Tibial nerve (tissue), 4 donors: ENCODE measurements at places on chromosomes 6 and 20. TPM values are rescaled to one million over a fixed set of nuclear protein-coding genes. Genes with fewer than 3 reads are reported as not detected.

DNA sequence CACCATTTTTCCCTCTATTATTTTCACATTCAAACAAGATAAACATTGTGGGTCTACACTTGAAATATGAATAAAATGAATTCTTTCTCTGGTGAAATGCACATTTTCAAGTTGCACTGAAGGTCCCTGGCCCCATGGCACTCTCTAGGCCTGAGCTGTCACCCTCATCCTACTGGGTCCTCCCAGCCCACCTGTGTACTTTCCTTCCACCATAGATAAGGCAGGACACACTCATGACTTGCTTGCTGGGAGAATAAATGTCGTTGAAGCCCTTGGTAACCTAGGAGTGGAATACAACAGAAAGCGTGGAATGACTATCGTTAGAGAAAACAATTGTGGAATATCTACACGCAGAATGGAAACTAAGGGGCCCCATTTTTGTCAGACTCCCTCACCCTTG is 101.0 kb upstream of the QKI start:
- no peak for DNase-seq
- peaks cover 39% of the 10 kb centered on the region for H3K4me1 ChIP-seq
- H3K27me3 ChIP-seq: no peaks in the 10 kb centered on the region
- no peaks in the 10 kb centered on the region for H3K36me3 ChIP-seq
- peak overlapping the region; percentile 80 for H3K27ac ChIP-seq

- H3K4me1 ChIP-seq: peaks cover 14% of the 10 kb centered on the region
- H3K27me3 ChIP-seq: no peaks in the 10 kb centered on the region
- H3K36me3 ChIP-seq: peaks cover 64% of the 10 kb centered on the region
Observed at GRCh38 chr6:118485601-118486550, 62.2 kb upstream of the PLN start.

C6orf15 gene
- total RNA-seq: not detected

- no peak overlapping the region for H3K4me3 ChIP-seq
- H3K27ac ChIP-seq: no peak overlapping the region
- H3K4me1 ChIP-seq: no peaks in the 10 kb centered on the region
- DNase-seq: no peak
- H3K36me3 ChIP-seq: no peaks in the 10 kb centered on the region
Observed at GRCh38 chr6:132569170-132569569, 952 bp upstream of the TAAR6 start.

- no peaks in the 10 kb centered on the region for H3K27me3 ChIP-seq
- no peak for DNase-seq
Observed at GRCh38 chr6:32635526-32636123, 1.6 kb upstream of the HLA-DQA1 start.

- no peaks in the 10 kb centered on the region for H3K27me3 ChIP-seq
- H3K36me3 ChIP-seq: no peaks in the 10 kb centered on the region
- DNase-seq: no peak
- H3K4me1 ChIP-seq: no peaks in the 10 kb centered on the region
- no peak overlapping the region for H3K27ac ChIP-seq
- H3K4me3 ChIP-seq: no peak overlapping the region
Observed at GRCh38 chr6:25769983-25770382, 15.4 kb downstream of the SLC17A4 start.

NOX3 gene
- total RNA-seq: not detected

KHDC1L gene
- total RNA-seq: not detected

DNA sequence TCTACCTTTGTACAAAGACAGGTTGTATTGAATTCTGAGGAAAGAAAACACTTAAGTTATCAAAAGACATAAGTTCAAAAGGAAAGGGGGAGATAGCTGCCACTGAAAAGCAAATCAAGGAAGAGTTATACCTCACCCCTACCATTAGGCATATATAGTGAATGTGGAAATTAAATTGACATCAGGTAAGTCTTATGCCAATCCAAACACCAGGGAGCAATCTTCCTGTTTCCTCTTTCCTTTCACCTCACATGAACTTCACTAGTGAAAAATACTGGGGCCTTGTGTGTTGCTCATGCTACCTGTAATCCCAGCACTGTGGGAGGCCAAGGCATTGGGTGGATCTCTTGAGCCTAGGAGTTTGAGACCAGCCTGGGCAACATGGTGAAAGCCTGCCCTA is 10.9 kb upstream of the C6orf58 start:
- H3K4me3 ChIP-seq: no peak overlapping the region
- H3K36me3 ChIP-seq: no peaks in the 10 kb centered on the region
- no peak overlapping the region for H3K27ac ChIP-seq

- no peak overlapping the region for H3K4me3 ChIP-seq
- H3K27me3 ChIP-seq: no peaks in the 10 kb centered on the region
- no peaks in the 10 kb centered on the region for H3K36me3 ChIP-seq
- H3K27ac ChIP-seq: no peak overlapping the region
Observed at GRCh38 chr6:14692208-14692607, 553.7 kb upstream of the JARID2 start.

ZNF334 gene
- 5.9 TPM for total RNA-seq

- H3K4me3 ChIP-seq: no peak overlapping the region
- H3K27ac ChIP-seq: no peak overlapping the region
- H3K36me3 ChIP-seq: no peaks in the 10 kb centered on the region
- H3K27me3 ChIP-seq: peaks cover 5% of the 10 kb centered on the region
Observed at GRCh38 chr20:5734602-5735001, 15.6 kb upstream of the SHLD1 start.

PBOV1 gene
- total RNA-seq: not detected

STX11 gene
- 24.3 TPM for total RNA-seq

DNA sequence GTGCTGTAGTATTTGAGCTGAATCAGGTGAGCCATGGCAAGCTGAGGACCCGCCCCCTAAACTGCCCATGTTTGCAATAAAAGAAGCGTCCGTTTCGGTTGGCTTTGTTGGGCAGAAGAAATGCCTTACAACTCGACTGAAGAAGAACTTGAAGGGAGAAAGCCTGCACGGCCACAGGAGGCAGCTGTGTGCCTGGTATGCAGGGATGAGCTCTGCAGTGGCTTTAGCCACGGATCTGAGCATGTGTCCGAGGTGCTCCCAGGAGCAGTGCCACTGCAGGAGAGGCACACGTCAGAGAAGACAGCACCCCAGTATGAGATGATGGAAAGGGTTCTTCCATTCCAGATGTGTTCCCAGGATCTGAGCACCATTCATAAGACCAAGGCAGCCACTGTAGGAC is 23.5 kb downstream of the KIZ start:
- H3K27ac ChIP-seq: no peak overlapping the region
- DNase-seq: no peak
- peaks cover 42% of the 10 kb centered on the region for H3K36me3 ChIP-seq
- H3K4me3 ChIP-seq: no peak overlapping the region
- H3K4me1 ChIP-seq: no peaks in the 10 kb centered on the region

DNA sequence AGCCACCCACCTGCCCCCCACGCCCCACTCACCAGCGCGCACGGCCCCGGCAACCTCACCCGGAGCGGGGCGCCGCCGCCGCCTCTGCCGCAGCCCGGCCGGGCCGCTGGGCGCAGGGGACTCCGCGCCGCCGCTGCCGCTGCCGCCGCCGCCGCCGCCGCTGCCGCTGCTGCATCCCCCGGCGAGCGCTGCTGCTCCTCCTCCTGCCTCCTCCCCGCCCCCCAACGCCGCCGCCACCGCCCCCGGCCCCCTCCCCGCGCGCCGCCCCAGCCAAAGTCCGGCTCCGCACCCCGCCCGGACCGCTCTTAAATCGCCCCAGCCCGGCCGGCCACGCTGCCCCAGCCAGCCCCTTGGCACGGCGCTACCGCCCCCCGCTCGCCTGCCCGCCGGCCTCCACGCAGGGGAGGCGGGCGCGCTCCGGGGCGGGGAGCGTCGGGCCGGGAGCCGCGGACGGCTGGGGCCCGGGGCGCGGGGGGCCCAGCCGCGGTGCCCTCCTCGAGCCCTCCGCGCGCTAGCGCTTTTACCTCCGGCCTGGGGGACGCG is at the start of gene SULF2:
Gene SULF2, minus strand, starts transcription at position 171 of the 543 bp plus-strand sequence. CDS start 28,118 bp downstream, outside the sequence.
- peak within 1 kb of the TSS; percentile 55 for H3K4me3 ChIP-seq
- no peak for DNase-seq
- H3K4me1 ChIP-seq: peaks cover 43% of the 10 kb centered on the region
- no peaks in the 10 kb centered on the region for H3K36me3 ChIP-seq
- H3K27ac ChIP-seq: peak within 1 kb of the TSS; percentile 87

DNA sequence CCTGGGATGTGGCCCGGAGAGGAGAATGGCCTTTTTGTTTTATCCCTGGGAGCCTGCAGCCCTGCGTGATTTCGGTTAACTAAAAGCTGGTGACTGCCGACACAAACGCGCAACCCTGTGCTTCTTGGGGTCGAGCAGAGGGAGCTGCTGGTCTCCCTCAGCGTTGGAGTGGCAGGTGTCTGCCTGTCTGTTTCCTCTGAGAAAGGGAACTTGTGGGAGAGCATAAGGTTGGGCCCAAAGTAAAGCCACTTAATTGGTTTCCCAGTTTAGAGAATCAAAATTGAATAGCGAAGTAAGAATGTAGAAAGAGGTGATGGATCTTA is 500 bp downstream of the LTV1 start:
- H3K27me3 ChIP-seq: no peaks in the 10 kb centered on the region
- no peak for DNase-seq
- H3K4me1 ChIP-seq: peaks cover 16% of the 10 kb centered on the region
- H3K4me3 ChIP-seq: peak overlapping the region; percentile 88
- H3K36me3 ChIP-seq: no peaks in the 10 kb centered on the region

- DNase-seq: no peak
- H3K27me3 ChIP-seq: no peaks in the 10 kb centered on the region
- no peaks in the 10 kb centered on the region for H3K36me3 ChIP-seq
- H3K4me1 ChIP-seq: no peaks in the 10 kb centered on the region
- no peak overlapping the region for H3K4me3 ChIP-seq
- no peak overlapping the region for H3K27ac ChIP-seq
Observed at GRCh38 chr6:61980622-61981021, 305.4 kb downstream of the KHDRBS2 start.
